SHP77 (cell line): ENCODE measurements at places on chromosomes 1 and 21.

DNA sequence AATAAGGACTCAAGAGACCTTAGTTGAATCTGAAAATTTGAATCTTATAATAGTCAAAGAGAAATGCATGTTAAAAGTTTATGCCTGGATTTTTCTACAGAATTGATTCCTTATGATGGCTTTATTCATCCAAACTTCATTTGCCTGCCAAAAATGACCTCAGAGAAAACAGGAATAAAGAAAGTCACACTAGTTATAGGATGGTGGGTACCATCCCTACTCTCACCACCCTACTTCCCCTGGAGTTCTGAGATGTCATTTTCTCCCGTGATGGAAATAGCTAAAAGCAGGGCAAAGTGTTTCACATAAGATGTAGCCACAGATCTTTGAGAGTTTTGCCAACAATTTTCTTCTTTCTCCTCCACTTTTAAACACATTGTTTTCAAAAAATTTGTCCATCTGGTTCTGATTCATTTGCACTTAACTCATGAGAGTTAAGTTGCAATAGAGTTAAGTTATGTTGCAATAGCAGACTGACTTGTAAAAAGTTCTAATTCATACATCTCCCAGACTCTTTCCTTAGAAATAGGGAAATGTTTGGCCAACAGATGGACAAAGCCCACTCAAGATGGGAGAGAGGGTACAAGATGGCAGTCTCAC, 384.6 kb downstream of the PLPP3 start:
- no peak for DNase-seq

DNA sequence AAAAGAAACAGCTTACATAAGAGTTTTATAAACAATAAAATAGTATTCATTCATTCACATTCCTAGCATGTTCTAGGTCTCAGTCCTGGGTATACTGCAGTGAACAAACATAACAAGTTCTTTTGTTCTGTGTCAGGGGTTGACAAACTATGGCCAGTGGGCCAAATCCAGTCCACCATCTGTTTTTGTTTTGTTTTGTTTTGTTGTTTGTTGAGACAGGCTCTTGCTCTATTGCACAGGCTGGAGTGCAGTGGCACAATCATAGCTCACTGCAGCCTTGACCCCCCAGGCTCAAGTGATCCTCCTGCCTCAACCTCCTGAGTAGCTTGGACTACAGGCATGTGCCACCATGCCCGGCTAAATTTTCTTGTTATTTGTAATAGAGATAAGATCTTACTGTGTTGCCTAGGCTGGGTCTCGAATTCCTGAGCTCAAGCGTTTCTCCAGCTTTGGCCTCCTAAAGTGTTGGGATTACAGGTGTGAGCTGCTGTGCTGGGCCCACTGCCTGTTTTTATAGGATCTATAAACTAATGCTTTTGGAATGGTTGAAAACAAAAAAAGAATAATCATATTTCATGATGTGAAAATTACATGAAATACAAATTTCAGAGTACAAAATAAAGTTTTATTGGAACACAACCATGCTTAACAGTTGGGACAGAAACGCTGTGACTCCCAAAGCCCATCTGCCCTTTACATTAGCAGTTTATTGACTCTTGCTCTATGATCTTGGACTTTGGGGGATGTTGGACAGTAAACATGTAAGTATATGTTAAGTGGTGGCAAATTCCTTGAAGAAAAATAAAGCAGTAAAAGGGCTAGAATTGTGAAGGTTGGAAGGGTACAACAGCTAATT, 17.9 kb downstream of the CAPZA1 start:
- DNase-seq, result no peak

DNA sequence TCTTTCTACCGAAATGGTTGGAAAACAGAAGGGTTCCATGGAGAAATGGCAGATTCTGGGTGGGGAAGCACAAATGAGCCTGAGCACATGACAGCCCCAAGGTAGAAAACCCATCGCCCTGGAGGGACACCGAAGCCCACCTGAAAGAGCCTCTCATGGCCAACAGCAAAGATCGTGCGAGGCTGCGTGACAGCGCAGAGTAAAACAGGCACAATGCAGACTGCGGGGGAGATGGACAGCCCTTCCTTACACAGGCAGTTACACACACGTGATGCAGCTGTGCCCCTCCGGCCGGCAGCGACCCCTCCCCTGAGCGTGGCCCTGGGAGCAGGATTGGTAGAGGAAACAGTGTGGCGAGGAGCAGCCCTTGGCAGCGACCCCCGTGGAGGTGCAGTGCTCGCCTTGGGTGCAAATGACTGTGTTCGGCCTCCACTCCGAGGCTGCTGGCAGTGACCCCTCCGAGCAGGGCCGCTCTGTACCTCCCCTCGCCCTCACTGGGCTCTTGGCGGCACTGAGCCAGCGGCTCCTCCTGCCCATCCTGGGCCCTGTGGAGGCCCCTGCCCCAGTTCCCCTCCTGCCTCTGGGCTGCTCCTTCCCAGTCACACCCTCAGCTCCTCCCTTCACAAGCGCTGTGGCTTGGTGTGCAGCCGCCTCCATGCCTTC, 120.9 kb upstream of the COL6A1 start:
- no peak for DNase-seq

DNA sequence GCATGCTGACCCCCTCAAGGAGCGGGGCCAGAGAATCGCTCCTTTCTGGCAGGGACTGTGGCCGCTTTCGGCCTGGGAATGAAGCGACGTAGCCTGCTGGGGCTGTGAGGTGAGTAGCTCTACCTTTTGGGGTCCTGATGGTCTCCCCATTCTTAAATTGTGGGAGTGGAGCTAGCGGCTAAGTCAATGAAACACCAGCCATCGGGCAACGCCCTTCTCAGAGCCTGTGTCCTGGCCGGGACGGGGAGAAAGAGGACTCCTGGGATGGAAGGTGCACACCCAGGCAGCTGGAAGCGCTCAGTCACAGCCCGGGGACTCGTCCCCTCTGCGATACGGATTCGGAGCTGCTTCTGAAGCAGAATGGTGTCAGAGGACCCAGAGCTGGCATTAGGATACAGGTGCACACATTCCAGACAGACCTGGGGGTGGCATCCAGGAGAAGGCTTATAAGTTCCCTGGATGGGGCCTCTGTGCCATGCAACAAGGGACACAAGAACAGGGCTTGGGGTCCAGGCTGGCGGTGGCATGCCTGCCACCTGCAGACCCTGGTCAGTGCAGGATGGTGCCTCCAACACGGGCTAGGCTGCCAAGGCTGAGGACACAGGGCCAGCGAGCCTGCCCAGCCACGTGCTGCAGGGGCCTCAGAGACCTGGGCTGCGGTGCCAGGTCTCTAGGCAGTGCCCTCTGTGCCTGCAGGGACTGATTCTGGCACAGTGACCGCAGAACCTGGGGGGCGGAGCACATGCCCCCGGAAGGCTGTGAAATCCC, 945 bp upstream of the WNT9A start:
- DNase-seq, result no peak

GRCh38 chr1:197799271-197799670, 24.0 kb upstream of the DENND1B start:
- no peak for DNase-seq

GRCh38 chr1:167137793-167138510, 44.1 kb downstream of the STYXL2 start:
- DNase-seq, result no peak

- no peak for DNase-seq
Measured at GRCh38 chr1:183585038-183585437, 5.2 kb downstream of the NCF2 start.

- DNase-seq, result no peak
Measured at GRCh38 chr21:40845441-40845995, 1.4 kb downstream of the DSCAM start.

- no peak for DNase-seq
Measured at GRCh38 chr1:43801203-43801602, 93.9 kb downstream of the ST3GAL3 start.

- no peak for DNase-seq
Measured at GRCh38 chr21:45388011-45388521, 16.9 kb upstream of the COL18A1 start.

GRCh38 chr1:184822267-184822666, 67.6 kb upstream of the EDEM3 start:
- DNase-seq, result no peak

DNA sequence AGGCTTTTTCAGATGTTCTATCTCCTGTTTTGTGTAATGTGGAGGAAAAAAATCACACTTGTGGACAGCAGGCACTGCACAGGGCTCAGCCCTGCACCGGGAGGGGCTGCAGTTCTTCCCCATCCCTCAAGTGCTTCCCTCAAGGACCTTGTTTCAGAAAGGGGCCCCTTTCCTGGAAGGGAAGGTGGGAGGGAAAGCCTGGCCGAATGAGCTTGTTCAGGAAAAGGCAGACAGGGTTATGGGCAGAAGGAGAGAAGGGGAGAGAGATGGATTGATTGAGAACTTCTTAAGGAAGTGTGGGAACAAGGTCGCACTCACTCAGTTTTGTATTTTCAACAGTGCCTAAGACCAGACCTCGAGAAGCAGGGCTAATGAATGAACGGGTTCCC, 41.2 kb downstream of the OLFML2B start:
- DNase-seq, result no peak
